T-helper 17 cell (primary cell): ENCODE measurements at places on chromosomes 6 and 20.

DNA sequence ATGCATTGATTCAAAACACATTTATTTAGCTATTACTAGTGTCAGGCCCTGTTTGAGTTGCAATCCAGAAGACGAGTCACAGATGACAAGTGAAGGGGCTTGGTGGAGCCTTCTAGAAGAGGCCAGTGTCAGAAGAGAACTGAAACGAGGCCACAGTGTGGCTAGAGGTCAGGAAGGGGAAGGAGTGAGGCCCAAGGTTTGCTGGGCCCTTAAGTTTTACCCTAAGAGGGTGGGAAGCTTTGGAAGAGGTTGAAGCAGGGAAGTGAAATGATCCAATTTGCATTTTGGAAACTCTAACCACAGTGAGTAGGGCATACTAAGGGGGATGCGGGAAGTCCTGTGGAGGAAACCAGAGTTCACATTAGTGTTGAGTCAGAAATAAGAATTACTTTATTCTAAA, 25.0 kb downstream of the TTK start:
- no peak for DNase-seq

DNA sequence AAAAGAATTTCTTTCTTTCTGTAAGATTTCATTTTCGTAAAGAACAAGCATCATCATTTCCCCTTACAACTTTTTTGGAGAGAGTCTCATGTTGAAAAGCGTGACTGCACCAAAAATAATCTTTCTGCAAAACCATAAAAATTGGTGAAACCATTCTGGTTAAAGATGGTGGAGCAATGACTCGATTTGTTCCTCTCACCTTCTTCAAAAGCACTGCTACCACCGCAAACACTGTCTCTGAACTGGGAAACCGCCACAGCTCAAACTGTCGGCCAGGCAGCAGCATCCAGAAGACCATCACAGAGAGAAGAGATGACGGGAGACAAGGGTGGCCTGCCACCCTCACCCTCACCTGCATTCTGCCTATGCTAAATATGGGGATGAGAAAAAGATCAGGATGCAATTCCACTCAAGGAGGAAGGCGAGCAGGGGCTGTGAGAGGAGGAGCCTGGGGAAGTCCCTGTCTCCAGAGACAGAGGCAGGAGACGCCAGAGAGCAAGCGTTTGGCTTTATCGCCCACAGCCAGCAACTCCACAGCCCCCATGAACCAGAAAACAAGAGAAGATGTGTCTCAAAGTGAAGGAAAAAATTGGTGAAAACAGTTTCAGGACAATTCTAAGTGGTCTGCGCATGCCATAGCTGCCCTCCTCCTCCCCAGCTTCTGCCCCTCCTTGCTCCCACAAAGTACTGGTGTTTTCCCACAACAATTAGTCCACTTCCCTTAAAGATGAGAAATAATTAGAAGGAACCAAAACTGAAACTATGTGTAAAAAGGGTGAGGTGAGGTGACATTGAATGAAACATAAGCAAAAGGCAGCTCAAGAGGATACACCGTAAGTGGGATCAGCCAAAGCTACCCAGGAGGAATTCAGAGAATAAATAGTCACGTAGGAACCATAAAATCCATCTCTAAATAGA, 255.5 kb downstream of the KIF16B start:
- no peak for DNase-seq

- DNase-seq: no peak
These were observed 42.9 kb downstream of the BCAS4 start for GRCh38 chr20:50837532-50838321.

DNA sequence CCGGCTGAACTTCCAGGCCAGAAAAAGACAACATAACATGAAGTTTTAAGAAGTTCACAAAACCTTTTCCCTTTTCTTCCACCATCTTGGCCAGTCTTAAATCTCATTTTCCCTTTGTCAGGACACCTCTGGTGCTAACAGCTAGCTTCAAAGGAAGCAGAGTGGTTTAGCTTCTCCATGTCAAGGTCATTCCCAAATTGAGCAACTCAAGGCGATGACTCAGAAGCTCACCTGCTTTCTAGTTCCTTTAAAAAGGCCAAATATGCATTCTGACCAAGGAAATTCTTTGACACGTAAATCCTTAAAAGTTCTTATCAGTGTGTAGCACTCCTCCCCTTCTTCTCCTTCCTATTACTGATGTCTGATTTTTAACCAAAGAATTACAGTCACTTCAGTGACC, 69.6 kb upstream of the VGLL2 start:
- DNase-seq: no peak

DNA sequence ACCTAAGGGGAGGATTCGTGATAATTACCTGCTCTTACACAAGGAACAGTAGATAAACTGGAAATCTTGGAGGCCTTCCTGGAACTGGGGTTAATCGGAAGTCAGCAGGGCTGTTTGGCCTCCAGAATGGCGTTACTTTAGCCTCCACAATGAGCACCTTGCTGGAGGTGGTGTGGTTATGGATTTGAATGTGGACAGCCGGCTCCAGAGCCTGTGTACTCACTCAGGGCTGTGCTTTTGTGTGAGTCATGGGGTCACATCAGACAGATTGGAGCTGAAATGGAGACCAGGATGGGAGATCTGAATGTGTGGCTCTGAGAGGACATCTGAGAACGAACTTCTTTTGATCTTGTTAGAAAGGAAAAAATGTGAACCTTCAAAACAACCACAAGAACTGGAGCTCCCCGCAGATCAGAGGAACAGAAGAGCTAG, 30.4 kb downstream of the IGF2R start:
- no peak for DNase-seq

DNA sequence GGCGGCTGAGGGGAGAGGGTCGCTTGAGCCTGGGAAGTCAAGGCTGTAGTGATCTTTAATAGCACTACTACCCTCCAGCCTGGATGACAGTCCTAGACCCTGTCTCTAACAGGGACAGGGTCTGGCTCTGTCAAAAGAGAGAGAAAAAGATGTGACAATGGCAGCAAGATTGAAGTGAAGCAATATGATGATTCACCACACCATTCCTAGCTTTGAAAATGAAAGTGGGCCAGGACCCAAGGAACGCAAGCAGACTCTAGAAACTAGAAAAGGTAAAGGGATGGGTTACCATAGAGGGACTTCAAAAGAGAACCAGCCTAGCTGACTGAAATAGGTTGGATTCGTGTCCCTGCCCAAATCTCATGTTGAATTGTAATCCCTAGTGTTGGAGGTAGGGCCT, 426.9 kb downstream of the HTR1B start:
- DNase-seq: no peak

- no peak for DNase-seq
These were observed at the start of gene BMP7 for GRCh38 chr20:57266291-57267157. Gene BMP7 (minus strand): TSS chr20:57266641. CDS start chr20:57266122, 519 bp downstream.

DNA sequence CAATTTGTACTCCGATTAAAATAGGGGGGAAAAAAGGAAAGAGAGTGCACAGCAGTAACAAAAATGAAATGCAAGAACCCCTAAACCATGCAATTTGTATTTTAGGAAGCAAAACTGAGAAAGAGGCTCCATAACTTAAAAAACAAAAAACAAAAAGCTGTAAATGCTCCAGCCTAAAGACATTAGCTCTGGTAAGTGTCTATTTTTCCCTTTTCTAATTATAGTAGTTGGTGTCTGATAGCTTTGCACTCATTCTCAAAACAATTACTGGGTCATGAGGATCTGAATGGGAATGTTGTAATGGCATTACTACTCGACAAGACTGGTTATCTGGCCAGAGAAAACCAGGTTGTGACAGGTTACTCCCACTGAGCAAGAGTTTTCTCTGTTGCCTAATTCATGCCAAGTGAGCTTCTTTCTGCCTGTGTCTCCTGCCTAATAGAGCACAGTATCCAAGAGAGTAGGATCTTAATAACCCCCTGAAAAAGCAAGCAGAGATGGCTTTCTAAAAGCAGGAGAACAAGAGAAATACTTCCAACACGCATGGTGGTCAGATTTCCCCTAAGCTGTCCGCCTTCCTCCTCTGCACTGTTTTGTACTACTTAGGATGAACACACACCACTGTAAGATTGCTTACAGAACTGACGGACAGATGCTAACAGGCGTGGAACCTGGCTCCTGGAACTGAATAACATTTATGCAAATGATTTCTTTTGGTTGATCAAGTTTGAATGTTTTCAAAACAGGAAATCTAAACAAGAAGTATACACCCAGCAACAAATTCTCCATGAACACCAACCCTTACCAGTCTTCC, 86.4 kb downstream of the FKBP5 start:
- DNase-seq: no peak

DNA sequence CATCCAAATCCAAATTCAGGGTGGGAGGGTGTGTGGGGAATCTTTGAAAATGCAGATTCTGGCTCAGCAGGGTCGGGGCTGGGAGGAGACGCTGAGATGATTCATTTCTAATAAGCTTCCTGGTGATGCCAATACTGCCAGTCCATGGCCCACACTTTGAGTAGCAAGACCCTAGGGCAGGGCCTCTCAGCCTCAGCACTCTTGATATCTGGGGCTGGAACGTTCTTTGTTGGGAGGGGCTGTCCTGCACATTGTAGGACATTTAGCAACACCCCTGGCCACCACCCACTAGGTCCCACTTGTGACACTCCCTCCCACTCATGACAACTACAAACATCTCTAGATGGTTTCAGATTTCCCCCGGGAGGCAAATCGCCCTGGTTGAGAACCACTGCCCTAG, 191.0 kb downstream of the ZDHHC14 start:
- DNase-seq: no peak

DNA sequence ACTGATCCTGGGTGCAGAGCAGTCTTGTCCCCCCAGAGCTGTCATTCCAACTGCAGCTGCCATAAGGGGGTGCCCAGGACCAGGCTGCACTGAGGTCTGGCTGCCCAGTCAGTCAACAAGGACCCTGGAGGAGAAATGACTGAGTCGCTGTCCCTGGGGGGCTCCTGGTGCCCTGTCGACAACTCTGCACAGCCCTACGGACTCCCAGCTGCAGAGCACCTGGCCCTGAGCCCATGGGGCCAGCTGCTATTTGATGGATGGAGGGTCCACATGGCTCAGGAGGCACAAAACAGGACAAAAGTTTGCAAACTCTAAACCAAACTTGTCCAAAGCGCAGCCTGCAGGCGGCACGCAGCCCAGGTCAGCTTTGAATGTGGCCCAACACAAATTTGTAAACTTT, 46.3 kb upstream of the RPS6KA2 start:
- no peak for DNase-seq

GRCh38 chr6:108117427-108118358, 43.2 kb upstream of the OSTM1 start:
- DNase-seq: no peak
